Panc1 (cell line): ENCODE measurements at places on chromosomes 7 and 10. TPM values are rescaled to one million over a fixed set of nuclear protein-coding genes. Genes with fewer than 3 reads are reported as not detected.

GRCh38 chr7:84248267-84248666 lies 53.7 kb upstream of the SEMA3A start:
- no peak for DNase-seq

DNA sequence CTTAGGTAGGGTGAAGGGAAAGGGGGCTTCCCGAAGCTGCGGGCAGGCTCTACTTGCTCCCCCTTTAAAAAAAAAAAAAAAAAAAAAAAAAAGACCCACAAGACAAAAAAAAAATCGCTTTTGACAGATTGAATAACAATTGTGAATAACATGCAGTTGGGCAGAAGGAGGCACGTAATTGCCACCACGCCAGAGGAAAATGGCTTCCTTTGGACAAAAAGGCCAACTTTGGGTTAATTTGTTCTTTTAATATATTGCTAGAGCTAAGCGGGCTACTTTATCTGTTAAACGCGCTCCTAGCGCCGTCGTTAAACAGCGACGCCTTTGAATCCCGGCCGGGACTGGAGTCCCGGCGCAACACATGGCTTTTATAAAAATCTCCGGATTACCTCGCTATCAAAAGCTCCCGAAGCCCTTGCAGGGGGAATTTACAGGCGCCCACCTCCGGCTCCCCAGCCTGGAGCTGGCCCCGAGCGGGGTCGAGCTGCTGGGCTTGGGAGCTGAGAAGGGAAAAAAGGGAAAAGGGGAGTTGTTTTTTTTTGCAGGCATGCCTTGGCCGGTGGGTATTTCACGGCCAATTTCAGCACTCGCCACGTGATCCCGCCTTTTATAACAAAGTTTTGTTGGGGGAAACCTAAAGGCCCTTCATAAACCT lies 1.2 kb downstream of the HOXA11 start:
- DNase-seq, result no peak

DNA sequence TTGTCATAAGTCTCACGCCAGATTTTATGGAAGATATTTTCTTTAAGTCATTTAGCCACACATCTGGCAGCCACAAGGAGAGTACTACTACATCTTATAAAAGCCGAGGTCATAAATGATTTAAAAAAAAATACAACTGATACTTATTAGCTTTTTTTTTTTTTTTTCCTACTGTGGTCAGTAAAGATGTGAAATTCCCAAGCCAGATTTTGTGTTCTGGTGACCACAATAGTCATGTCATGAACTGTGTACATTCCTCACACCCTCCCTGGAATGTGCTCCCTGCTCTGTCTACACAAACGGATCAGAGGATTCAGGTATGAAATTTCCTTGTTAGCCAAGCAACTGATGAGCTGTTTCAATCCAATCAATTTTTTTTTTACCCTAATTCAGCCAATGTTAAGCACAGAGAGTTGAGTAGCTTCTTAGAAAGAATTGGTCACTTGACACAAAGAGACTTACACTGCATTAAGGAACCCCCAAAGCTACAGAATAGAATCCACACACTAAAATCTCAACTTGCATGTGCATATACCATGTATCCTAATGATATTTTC lies 54.7 kb downstream of the CHRM2 start:
- DNase-seq, result no peak

- no peak for DNase-seq
Measured at GRCh38 chr10:123890226-123890625, 1.4 kb downstream of the CPXM2 start.

DNA sequence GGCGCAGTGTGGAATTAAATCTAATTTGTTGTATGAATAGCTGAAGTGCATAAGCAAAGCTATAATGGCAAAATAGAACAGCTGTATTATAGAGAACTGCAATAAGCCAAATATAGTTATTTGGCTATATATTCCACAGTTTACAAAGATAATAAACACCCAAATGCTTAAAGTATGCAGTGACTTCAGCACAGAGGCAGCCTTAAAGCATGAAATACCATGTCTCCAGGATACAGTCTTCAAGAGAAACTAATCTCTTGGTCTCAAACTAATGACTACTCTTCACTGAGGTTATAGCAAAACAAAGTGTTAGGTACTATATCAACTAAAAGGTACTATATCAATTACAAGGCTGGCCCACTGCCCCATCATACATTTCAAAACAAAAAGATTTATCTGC lies 48.0 kb downstream of the NT5C2 start:
- DNase-seq, result no peak

DNA sequence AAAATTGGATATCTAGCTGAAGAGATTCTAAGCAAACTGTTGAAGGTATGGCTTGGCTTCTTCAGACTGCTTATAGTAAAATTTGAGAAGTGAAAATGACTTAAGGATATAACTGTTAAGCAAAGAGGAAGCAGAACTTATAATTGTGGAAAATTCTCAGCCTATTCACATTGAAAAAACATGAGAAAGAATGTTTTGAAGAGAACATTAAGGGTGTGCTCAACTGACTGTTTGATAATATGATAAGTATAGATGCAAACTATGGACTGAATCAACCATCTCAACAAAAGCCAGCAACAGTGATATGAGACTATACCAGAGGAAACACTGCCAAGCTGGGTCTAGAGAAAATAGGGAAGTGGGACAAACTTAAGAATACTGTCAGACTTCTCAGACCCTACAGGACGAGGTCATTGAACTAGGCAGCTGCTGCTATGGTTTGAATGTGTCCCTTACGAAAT lies 133.1 kb upstream of the PPP1R3A start:
- DNase-seq, result no peak

DNA sequence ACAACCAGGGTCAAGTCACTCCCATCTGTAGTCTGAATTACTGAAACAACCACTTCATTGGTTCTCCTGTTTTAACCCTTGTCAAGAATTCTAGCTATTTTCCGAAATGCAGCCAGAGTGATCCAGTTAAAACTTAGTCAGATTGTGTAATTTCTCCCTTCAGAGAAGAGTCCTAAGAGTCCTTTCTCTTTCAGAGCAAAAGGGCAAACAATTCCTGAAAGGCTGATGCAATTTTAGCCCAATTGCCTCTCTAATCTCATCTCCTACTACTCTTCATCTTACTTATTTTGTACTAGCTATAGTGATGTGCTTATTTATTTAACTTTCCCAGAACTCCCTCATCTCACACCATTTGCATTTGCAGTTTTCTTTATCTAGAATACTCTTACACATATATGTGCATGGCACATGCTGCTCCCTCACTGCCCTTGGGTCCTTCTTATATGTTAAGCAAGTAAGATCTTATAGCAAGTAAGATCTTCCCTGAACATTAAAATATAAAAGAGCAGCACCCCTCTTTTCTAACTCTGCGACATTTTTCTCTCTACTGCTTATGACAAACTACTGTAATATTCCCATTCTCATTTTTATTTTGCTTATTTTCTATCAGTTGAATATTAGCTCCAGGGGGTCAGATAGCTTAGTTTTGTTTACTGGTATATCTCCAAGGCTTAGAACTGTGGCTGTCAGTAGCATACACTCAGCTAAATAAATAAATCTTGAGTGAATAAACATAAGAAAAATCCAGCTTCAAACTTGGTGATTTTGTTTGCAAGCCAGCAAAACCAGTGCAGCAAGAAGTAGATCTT lies 44.6 kb downstream of the HGF start:
- DNase-seq, result no peak

The FXYD4 gene
- not detected for total RNA-seq

The TDRD1 gene
- total RNA-seq, result not detected

The HOXA5 gene
- 3.9 TPM for total RNA-seq

The TUBB8 gene
- total RNA-seq, result 0.08 TPM

The HSPA12A gene
- total RNA-seq, result 7.7 TPM

The ANK3 gene
- 2.5 TPM for total RNA-seq
